ENCODE measurements at places on chromosomes 13 and 19.

DNA sequence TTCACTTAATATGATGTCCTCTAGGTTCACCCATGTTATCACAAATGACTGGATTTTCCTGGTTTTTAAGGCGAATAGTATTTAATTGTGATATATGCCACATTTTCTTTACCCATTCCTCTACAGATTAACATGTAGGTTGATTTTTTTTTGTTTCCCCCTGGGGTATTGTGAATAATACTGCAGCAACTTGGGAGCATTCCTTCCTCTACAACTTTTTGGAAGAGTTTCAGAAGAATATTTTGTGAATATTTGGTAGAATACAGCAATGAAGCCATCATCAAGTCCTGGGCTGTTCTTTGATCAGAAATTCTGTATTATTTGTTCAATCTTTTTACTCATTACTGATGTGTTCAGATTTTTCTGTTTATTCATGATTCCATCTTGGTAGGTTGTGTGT is 5.6 kb upstream of the ZNF331 start:
- no peak for DNase-seq

- no peak for DNase-seq
Observed at GRCh38 chr13:48819899-48820298, 155.8 kb upstream of the FNDC3A start.

DNA sequence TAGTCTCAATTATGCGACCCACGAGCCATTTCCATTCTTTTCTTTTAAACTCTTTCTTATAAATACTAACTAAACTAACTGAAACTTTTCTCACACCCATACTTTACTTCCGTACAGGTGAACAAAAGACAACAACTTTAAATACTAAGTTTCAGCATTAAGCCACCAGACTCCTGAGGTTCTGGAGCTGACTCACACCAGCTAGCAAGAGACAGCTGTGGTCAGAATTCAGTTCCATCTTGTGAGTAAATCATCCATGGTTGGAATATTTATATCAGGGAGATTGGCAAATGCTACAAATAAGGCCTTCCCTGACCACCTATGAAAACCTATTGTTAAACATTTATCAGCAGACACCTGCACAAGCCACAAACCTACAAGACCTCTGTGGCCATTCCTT is 897.0 kb downstream of the EFNB2 start:
- no peak for DNase-seq

DNA sequence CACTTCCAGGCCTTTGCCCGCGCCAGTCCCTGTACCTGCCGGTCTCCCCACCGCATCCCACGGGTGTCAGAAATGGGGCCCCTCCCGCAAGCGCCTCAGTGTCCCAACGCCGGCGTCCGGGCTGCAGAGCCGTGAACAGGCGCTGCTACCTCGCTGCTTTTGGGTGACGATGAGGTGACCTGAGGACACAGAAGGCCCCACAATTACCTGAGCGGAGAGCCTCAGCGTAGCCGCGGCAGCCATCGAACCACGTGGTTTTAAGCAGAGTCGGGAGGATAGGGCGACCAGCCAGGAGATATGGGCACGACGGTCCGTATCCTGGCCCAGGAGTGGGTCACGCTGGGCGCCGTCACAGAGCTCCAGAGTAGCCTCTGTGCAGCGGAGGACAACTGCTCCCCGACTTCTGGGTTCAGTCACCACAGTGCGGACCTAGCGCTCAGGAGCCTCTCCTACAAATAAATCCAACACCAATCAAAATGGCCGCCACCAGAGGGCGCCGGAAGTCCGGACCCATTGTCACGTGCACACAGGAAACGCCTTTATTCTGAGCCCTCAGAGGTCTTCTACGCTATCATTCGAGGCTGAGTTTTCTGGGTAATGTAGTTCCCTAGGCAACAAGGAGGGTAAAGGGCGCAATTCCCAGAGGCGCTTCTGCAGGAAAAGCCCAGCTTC is at the start of gene ZNF814:
TSS of gene ZNF814 (minus strand) at position 478 of the 672 bp plus-strand sequence. CDS start at position 243, 235 bp downstream.
- DNase-seq = peak; percentile 78

DNA sequence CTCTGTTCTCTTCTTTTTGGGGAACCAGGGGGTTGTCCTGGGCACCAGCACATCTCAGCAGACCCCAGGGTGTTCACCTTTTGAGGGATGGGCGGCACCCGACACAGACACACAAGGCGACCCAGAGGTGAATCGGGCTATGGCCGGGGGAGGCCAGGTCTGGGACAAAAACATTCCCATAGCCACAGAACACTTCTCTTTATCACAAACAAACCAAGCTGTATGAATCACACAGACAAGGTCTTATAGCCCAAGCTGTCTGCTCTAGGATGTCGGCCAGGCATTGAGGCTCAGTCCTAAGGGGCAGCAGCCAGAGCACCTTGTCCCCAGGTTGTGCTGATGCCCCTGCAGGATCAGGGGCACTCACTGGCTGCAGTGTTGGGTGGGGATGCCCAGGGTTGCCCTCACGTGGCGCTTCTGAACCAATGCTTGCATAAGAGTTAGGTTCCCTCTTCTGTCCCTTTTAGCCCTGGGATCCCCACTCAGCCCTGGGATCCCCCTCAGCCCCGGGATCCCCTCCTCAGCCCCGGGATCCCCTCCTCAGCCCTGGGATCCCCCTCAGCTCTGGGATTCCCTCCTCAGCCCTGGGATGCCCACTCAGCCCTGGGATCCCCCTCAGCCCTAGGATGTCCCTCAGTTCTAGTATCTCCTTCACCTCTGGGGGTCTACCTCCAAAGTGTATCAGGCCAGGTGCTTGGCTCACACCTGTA is 26.9 kb downstream of the MAU2 start:
- no peak for DNase-seq

All from activated gamma-delta T cell treated with Interleukin-2 at 50 U/mL for 16 hours (primary cell).